ENCODE measurements at places on chromosomes 16 and 17.

- DNase-seq: no peak
Observed at GRCh38 chr17:8861495-8862181, 5.8 kb downstream of the PIK3R6 start.

- no peak for DNase-seq
Observed at GRCh38 chr16:24971718-24972117, 43.5 kb downstream of the ARHGAP17 start.

DNA sequence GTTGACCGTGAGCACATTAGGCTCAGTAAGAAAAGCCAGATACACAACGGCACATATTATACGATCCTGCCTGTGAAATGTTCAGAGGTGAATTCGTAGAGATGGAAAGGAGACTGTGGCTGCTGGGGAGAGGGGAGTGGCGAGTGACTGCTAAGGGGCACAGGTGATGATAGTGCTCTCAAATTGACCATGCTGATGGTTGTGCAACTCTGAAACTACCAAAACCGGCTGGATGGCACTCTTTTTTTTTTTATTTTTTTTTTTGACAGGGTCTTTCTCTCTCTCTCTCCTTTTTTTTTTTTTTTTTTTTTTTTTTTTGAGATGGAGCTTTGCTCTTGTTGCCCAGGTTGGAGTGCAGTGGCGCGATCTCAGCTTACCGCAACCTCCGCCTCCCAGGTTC is 8.1 kb upstream of the SEC14L5 start:
- no peak for DNase-seq

DNA sequence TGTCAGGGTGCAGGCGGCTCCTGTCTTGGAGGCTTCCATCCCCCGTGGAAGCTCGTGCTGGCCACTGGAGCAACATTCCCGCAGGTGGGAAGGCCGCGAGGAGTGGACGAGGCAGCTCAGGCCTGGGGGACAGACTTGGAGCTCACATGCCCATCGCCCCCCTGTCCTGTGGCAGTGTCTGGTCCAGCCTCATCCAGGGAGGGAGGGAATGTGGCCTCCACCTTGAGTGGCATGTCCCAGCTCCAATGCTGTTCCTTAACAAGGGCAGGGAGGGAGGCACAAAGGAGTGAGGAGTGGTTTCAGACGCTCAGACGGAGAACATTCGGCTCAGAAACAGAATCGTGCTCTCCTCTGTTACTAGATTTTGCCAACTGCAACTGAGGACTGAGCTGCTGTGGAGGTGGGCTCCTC is 159.4 kb upstream of the CHMP6 start:
- DNase-seq: peak; percentile 90

- DNase-seq: no peak
Observed at GRCh38 chr17:69723741-69724140, 309.2 kb downstream of the MAP2K6 start.

DNA sequence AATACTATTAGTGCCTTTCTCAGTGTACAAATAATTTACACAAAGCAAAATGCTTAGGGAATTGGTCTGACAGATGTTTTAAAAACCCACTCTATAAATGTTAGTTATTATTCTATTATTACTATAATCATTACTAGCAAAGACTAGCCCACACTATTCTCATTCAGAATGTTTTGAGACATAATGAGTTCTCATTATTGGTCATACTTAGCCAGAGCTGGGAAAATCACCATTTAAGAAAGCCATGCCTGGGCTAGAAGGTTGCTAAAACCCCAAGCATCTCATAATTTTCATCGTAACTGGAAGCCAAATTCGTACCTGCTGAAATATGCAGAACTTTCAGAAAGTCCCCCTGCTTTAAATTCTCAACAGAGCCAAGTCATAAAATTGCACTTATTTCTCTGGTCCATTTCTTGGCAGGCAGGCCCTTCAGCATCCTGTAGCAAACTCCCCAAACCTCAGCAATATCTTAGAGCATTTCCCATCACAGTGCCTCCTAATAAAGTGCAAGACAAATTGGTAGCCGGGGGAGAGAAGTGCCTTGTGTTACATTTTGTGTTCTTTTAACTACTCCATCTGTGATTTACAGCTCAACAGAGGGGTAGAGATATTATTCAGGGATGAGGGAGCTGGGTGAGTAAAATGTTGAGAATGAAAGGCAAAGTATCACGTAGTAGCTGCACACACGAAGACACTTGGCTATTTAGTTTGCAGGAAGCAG is 79.8 kb upstream of the ADAMTS18 start:
- DNase-seq: no peak
